Activated naive CD4-positive, alpha-beta T cell treated with anti-CD3 and anti-CD28 coated beads for 36 hours (primary cell): ENCODE measurements at places on chromosomes 12 and 14.

- DNase-seq: no peak
Observed at GRCh38 chr14:63671987-63672386, 30.3 kb upstream of the WDR89 start.

- no peak for DNase-seq
Observed at GRCh38 chr12:47982770-47983169, 19.4 kb downstream of the TMEM106C start.

- DNase-seq: no peak
Observed at GRCh38 chr14:89121968-89122620, 294.9 kb downstream of the FOXN3 start.

GRCh38 chr12:72207486-72208409 is 64.4 kb upstream of the TRHDE start:
- no peak for DNase-seq

DNA sequence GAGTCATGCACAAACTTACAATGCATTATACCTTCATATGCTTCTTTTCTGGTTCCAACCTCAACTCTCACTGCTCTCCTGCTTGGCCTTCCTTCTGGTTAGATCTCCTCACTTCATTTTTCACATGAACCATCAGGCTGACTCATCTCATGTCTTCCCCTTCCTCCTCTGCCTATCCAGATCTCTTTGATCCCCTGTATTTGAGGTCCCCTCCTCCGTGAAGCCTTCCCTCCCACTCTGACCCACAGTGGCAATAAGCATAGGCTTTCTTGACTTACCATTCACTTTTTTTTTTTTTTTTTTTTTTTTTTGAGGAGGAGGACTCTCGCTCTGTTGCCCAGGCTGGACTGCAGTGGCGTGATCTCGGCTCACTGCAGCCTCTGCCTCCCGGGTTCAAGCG is 14.7 kb upstream of the ASIC1 start:
- no peak for DNase-seq

DNA sequence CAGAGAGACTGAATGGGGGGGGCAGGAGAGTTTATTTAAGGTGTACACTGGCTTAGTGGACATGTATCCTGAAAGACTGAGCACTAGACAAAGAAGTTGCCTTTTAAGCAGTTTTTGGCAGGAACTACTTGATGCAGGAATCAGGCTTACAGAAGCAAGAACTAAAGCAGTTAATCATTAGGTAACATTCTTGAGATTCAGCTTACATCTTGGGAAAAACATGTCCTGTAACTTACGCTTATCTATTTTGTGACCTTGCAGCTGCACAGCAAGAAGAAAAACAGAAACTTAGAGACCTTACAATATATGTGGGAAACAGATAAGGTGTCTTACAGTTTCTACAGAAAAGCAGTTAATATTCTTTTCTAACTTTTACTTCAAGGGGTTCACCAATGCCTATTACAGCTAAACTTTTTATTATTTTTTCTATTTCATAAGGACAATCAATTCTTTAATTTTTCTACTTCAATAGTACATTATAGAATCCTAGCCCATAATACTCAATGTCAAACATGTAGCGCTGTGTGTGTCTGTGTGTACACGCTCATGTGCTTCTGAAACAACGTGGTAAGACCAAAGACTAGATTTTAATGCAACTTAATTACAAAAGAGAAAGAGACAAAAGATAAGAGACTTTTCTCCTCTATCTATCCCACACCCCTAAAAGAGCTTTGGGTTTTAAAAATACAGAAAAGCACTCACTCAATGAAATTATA is 276.9 kb downstream of the PRKD1 start:
- DNase-seq: no peak

GRCh38 chr12:122830517-122831214 is 4.6 kb upstream of the HIP1R start:
- DNase-seq: no peak

- DNase-seq: no peak
Observed at GRCh38 chr12:17829813-17830212, 260.2 kb downstream of the RERGL start.

DNA sequence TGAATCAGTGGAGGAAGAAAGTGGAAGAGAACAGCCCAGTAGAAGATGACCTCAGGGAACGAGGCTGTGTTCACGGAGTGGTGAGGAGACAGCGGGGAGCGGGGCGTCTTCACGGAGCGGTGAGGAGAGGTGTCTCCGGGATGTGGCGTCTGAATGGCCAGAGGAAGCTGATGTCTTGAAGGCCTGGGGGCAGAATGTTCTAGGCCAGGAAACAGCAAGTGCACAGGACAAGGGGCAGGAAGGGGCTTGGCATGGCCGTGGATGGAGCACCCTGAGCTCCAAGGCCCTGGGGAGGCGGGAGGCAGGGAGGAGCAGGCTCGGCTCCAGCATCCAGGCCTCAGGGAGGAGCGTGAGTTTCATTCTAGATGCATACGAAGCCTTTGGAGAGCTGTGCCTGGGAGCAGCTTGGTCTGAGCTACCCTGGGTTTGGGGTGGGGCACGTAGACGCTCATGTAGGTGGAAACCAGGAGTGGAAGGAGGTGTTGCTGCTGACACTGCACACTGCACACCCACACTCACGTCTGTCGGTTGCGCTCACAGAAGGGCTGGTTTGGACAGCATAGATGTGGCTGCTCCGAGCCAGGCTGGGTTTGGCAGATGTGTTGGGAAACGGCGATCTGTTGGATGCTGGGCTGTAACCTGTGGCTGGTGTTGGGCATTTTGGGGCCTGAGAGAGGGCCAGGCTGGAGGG is 131.6 kb downstream of the ADGRD1 start:
- no peak for DNase-seq

DNA sequence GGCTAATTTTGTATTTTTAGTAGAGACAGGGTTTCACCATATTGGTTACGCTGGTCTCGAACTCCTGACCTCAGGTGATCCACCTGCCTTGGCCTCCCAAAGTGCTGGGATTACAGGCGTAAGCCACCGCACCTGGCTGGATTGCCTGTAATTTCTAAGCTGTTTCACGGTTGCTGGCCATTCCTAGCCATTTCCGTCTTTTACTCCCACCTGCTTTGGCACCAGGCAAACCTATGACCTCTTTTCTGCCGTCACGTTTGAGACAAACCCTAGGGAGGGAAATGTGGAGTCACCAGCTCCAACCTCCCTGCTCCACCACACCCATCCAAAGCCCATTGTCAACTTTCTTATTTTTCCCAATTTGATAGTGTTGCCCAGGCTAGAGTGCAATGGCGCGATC is 1.2 kb downstream of the GPR132 start:
- DNase-seq: no peak

DNA sequence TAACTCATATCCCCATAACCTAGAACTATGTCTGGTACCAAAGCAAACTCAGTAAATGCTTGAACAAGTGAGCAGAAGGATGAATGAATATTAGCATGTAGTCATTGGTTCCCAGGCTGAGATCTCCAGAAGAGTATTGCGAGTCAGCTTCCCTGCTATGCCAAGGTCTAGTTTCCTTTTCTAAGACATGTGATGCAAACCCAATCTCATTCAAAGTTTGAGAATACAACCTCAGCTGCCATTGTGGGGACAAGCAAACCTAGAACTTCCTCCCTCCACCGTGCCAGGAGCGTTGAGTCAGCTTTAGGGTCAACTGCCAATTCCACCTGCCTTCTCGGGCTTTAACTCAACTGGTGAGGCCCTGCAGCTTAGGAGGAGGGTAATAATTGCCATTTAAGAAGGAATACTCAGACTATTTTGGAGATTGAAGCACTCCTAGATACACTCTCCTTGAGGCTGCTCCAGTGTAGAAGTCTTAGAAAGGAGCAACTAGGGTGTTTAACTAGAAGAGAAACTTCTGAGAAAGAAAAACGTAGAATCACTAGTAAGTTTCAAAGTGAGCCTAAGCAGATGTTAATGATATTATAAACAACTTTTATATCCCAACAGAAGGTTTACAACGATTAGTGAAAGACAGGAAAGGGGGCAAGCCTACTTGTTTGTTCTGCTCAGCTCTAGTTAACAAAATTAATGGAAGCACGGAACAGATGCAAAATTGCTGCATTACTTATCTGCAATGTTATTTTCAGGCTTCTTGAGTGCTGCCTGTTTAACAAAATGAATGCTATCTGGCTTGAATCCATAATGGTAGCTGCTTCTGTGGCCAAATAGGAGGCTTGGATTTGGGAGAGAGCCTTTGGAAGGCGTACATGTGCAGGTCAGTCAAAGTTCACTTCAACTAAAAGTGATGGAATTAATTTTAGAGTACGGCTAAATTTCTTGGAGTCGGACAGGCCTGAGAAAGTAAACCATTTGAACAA is 96.9 kb downstream of the HELB start:
- DNase-seq: no peak

DNA sequence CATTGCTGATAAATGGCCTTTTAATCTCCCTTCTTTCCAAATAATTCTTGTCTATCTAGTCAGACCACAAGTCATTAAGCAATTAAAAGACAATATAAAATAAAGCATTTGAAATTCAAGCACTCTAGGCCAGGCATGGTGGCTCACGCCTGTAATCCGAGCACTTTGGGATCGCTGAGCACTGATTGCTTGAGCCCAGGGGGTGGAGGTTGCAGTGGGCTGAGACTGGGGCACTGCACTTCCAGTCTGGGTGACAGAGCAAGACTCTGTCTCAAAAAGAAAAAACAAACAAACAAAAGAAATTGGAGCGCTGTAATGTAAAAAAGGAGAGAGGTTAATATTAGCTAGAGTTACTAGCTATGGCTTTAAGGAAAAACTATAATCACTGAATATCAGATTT is 30.5 kb upstream of the CSRP2 start:
- DNase-seq: no peak
